ENCODE measurements at places on chromosomes 2 and 18.

- peak; percentile 81 for DNase-seq
These were observed 48.0 kb upstream of the MRPL33 start for GRCh38 chr2:27723372-27724144.

DNA sequence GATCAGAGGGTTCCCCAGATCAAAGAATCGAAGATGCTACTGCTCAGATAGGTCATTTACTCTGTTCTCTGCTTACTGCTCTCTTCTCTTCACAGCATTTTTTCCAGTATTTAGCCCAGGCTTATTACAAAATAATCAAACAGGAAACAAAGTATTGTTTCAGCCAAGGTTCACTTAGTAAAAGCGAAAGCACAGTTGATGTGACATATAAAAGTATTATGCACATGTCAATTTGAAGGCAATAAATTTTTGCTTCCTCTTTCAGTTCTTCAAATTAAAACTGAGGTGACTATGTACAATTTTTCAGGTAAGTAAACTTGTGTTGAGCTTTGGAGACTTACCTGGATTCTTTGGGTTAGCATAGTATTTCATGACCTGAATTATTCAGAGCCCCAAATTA lies 262.8 kb upstream of the CHST9 start:
- no peak for DNase-seq

- peak; percentile 68 for DNase-seq
These were observed 20.6 kb downstream of the ERMN start for GRCh38 chr2:157304811-157305722.

DNA sequence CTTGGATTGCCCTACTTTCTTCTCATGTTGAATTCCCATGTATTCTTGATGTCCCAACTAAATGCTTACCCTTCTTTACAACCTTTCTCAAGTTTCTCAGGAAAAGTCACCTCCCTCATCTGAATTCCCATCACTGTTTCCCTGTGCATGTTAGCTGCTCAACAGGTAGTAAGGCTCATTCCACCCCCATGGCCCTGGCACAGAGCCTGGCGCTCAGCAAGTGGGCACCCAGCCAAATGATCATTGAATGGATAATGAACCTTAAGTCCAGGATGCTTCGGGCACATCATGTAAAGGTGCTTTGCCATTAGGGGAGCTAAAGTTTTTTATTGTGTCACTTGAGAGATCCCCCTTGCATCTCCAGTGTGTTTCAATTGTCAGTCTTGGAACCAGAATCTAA lies 124.0 kb downstream of the PKP4 start:
- DNase-seq = no peak

GRCh38 chr2:88959480-88960204 lies 268.2 kb downstream of the RPIA start:
- no peak for DNase-seq

- DNase-seq = peak; percentile 91
These were observed 31.0 kb upstream of the SLC3A1 start for GRCh38 chr2:44244135-44244871.
